ENCODE measurements at places on chromosomes 12 and 14. TPM values are rescaled to one million over a fixed set of nuclear protein-coding genes. Genes with fewer than 3 reads are reported as not detected.

Gene KLHDC1
- total RNA-seq, result 0.17 TPM

Gene SLC5A8
- total RNA-seq, result not detected

DNA sequence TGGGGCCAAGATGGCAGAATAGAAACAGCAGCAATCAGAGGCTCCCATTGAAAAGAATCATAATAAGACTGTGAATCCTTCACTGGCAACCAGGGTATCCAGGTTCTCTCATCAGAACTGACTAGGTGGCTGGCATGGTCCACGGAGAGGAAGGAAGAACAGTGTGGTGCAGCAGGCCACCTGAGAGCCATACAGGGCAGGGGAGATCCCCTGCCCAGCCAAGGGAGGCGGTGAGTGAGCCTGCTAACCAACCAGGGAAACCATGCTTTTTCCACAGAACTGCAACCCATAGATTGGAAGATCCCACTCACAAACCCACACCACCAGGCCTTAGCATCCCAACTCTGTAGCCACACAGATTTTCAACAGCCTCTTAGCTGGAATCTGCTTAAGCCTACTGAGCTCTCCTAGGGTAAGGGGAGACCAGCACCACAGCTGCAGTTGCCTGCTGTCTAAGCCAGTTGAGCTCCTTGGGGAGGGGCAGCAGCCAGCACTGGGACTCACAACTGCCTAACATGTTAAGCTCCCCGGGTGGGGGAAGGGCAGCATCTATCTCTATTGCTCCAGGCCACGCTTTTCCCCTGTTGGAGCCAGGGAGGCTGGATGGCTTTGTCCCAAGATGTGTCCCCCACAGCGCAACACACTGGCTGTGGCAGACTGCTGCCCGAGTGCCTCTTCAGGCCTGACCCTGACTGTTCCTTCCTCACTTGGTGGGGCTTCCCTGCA lies 342.6 kb upstream of the CCDC196 start:
- no peak for DNase-seq

GRCh38 chr14:60510254-60510950 lies 1.5 kb downstream of the SIX6 start:
- no peak for DNase-seq

GRCh38 chr12:70598467-70599193 lies 38.6 kb downstream of the PTPRB start:
- no peak for DNase-seq

Gene ACACB
- total RNA-seq, result 1.3 TPM

DNA sequence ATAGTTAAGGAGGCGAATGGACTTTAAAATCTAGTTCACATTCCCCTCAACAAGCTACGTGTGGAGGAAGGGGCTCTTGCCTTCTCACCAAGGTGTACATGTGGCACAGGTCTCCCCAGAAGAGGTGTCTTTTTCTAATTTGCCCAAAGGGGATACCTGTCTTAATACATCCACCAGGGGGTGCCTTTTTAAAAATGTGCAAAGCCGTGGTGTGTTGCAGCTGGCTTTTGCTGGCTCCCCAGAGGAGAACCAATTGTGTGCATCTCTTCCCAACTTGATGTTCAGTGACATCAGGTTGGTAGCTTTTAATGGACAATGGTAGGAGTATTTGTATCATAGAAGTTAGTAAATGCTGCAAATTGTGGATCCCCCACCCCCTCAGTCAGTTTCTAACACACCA lies 33.8 kb downstream of the CREBL2 start:
- no peak for DNase-seq

GRCh38 chr12:43332977-43333640 lies 218.9 kb downstream of the ADAMTS20 start:
- no peak for DNase-seq

- DNase-seq, result no peak
These were observed 14.5 kb upstream of the ANKRD33 start for GRCh38 chr12:51873251-51873994.

GRCh38 chr12:7610006-7610405 lies 55.7 kb downstream of the APOBEC1 start:
- DNase-seq, result no peak

Gene COX8C
- total RNA-seq, result not detected

GRCh38 chr14:69535230-69535848 lies 39.3 kb downstream of the CCDC177 start:
- no peak for DNase-seq

Gene ZFHX2
- 0.58 TPM for total RNA-seq

Gene ALDH2
- 19.3 TPM for total RNA-seq

Gene SPIC
- not detected for total RNA-seq

Gene KRT5
- not detected for total RNA-seq

Gene CYP27B1
- 0.87 TPM for total RNA-seq

GRCh38 chr12:3202734-3203446 lies 125.7 kb downstream of the TSPAN9 start:
- no peak for DNase-seq

GRCh38 chr14:95250140-95250769 lies 69.5 kb downstream of the CLMN start:
- no peak for DNase-seq

GRCh38 chr12:42213954-42214426 lies 24.1 kb downstream of the YAF2 start:
- DNase-seq, result peak; percentile 71

GRCh38 chr12:106917503-106917902 lies 38.2 kb upstream of the TMEM263 start:
- no peak for DNase-seq

DNA sequence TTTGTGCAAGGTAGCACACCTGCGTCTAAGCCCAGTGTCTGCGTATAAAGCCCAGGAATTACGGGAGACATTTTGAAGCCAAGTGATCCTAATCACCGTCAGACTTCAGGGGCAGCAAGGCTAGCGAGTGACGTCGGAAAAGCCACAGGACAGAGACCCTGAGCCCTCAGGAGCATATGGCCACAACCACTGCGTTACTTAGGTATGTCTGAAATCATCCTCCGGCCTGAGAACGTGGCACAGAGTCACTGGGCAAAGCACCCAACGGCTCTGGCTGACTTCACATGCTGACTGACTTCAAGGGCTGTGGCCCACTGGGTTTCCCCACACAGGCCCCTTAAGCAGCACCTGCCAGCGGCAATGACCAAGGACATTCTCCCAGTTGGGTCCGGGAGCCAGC lies 71.5 kb downstream of the RIMBP2 start:
- DNase-seq, result no peak

DNA sequence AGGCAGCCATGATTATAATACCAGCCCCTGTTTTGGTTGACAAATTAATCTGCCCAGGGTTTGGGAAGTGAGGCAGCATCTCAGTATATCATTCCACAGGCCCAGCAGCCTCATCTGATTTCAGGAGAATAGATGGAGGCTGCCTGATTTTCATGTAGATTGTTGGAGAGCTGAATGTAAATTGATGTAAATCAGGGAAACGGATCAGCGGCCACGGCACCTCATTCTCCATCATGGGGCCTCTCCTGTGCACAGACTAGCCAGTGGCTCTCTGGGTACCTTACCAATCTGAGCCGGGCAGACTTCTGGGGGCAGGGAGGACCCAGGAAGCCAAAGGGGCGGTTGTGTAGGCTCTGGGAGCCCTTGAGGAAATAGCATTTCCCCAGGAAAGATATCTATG lies 63.7 kb upstream of the GSC start:
- no peak for DNase-seq

GRCh38 chr14:69953266-69953915 lies 74.2 kb downstream of the SMOC1 start:
- DNase-seq, result no peak

Gene STRAP
- total RNA-seq, result 163 TPM

- DNase-seq, result no peak
These were observed 5.6 kb downstream of the NTN4 start for GRCh38 chr12:95784915-95785314.

DNA sequence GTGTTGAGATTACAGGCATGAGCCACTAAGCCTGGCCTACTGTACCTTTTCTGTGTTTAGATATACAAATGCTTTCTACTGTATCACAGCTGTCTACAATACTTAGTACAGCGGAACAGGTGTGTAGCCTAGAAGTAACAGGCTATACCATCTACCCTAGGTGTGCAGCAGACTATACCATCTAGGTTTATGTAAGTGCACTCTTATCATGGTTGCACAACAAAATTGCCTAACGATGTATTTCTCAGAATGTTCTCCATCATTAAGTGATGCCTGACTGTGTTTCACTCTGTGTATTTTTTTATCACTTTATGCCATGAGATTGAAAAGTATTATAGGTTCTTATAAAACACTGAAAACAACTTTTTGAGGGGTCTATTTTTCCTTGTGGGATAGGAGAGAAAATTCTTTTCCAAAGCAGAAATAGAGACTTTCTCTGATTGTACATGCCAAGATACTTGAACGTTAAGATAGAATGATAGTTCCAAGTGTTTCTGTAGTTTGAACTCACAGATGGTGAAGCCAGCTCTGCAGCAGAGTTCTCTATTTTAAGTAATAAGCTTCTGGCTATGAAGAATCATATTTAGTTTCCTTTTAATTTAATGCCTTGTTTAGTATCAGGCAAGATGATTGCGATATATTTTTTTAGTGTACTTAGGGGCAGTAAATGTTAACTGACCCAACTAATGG lies 17.0 kb downstream of the TMPRSS12 start:
- DNase-seq, result no peak

Gene AQP2
- total RNA-seq, result not detected

DNA sequence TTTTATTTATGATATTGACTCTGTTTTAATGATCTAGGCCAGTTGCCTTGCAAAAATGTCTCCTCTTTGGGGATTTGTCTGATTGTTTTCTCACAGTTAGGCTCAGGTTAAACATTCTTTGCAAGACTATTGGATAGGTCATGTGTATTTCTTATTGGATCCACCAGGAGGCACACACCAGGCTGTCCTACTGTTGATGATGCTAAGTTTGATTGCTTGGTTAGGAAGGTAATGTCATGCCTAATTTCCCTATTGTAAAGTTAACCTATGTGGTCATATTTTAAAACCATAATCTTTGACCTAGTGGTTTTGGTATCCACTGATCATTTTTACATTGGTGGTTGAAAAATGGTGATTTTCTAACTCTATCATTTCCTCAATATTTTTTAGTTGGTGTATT lies 137.1 kb downstream of the BRMS1L start:
- no peak for DNase-seq

Gene TSPAN11
- total RNA-seq, result 1.3 TPM

Gene HOXC10
- 15.7 TPM for total RNA-seq

GRCh38 chr12:1993871-1994371 lies 10.3 kb downstream of the DCP1B start:
- no peak for DNase-seq

Gene TAS2R9
- not detected for total RNA-seq

DNA sequence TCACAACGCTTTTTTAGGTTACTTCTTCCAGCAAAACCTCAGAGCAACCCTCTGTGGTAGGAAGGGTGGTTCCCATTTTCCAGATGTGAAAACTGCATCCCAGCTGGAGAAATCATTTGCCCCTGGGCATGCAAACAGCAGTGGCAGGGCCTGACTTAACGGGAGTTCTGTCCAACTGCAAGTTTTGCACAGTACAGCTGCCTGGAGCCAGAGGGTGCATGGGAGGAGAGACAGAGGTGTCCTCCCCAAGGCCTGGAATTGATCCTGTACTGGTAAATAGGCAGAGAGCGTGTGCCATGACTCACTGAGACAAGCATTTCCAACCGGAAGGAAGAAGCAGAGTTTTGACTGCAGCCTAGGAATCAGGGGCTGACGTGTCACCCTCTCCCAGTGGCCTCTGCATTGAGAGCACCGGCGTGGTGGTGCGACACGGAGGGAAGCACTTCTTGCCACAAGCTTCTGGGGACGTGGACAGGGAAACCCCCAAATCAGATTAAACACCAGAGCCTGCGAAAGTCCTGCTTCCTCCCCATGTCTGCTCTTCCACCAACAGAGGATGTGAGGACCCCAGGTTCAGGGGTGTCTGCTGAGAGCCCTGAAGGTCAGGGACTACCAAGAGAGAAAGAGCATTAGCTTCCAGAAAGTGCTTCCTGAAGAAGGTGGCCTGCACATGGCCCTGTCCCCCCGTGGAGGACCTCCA lies 19.0 kb upstream of the SERPINA4 start:
- no peak for DNase-seq

Gene MARS1
- total RNA-seq, result 107 TPM

Gene C1RL
- total RNA-seq, result 11.3 TPM

- no peak for DNase-seq
These were observed 23.8 kb upstream of the ELK3 start for GRCh38 chr12:96170328-96170727.

Gene SLC17A8
- not detected for total RNA-seq

Gene SMCO2
- not detected for total RNA-seq

DNA sequence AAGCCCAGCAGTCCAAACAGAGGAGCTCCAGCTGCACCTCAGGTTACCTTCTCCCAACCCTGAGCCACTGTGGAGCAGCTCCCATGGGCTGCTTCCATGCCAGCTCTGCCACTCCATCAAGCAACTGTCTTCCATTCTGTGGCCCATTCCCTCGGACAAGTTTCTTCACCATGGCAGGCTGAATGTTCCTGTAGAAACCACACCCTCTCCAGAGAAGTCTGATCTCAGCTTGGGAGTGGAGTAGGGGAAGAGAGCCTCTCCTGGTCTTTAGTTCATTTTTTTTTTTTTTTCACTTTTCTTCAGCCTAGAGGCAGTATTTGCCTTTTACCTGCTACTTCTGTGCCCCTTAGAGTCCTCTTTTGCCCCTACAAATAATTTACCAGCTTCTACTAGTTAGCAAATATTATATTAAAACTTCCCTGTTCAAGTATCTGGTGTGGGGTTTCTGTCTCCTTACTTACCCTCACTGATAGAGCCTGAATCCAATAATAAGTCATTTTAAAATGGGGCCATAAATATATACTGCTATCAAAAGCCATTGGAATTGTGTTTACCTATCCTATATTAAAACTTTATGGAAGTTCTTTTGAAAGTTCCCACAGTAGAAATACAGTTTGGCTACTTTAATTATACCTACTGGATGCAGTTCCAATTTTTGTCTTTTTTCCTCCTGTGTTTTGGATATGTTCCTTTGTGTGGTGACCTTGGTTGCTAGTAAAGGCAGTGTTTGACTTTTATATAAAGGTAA lies 11.7 kb upstream of the SLC17A8 start:
- DNase-seq, result no peak

DNA sequence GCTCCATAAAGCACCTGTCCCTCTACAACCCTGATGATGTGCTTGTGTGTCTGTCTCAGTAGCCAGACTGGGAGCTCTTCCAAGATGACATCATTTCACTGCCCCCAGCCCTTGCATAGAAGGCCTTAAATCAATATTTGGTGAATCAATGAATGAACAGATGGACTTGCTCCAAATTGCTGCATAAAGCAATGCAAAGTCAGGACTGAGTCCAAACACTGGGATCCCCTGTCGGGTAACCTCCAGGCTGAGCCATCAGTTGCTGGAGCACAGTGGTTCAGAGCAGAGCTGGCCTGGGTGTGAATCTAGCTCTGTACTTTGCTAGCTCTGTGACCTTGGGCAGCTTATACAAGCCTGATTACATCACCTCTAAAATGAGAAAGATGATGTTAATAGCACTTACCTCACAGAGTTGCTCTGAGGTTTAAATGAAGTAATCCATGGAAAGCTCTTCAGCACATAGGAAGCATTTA lies 120.3 kb upstream of the VASH1 start:
- no peak for DNase-seq

Gene RNU4-1
- under 0.01 TPM for total RNA-seq

Gene GAS2L3
- total RNA-seq, result 20.0 TPM

DNA sequence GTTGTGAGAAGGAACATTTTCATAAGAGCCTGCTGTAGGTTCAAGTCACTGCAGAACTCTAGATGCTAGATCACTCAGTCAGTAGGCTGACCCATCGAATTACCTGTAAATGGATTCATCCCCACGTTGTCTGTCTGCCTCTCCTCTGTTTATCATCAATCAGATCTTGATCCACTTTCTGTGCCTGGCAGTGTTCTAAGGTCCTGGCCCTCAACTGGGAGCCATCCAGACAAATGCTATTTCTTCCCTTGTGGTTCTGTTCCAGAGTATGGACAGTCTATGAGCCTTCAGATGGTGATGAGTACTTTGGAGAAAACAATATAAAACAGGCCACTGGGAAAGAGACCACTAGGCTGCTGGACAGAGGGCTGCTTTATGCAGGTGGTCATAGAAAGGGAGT lies 699.4 kb upstream of the TMEM132C start:
- no peak for DNase-seq

Data from epithelial cell of proximal tubule (primary cell).